ENCODE measurements at places on chromosomes 11 and 22.

DNA sequence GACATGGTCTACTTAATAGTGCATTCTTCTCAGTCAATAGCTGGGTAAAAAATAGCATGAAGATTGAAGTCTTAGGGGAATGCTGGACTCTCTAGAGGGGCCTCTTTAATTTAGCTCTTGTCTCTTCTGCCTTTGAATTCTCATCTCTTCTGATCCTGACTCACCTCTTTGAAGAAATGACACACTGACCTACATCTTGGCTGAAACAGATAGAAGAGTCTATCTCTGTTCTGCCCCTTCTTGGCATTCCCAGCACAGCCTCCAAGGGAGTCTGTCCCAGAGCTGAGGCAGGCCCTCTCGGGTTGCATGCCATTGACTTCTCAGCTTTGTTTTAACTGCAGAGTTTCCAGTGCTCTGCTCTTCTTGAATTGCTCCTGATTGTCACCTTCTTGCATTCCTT is 55.7 kb downstream of the PTPRJ start:
- no peak for DNase-seq

GRCh38 chr11:128579798-128580504 is 7.4 kb downstream of the ETS1 start:
- no peak for DNase-seq

- DNase-seq: no peak
These were observed 360.5 kb upstream of the API5 start for GRCh38 chr11:42951266-42951665.

- no peak for DNase-seq
These were observed 761.9 kb downstream of the DLG2 start for GRCh38 chr11:84865257-84865656.

- DNase-seq: no peak
These were observed 13.8 kb downstream of the TPST2 start for GRCh38 chr22:26576026-26576680.

- no peak for DNase-seq
These were observed 301.8 kb upstream of the SORL1-AS1 start for GRCh38 chr11:121754598-121754997.

- peak; percentile 45 for DNase-seq
These were observed 96.5 kb downstream of the CWC15 start for GRCh38 chr11:94876645-94877442.

DNA sequence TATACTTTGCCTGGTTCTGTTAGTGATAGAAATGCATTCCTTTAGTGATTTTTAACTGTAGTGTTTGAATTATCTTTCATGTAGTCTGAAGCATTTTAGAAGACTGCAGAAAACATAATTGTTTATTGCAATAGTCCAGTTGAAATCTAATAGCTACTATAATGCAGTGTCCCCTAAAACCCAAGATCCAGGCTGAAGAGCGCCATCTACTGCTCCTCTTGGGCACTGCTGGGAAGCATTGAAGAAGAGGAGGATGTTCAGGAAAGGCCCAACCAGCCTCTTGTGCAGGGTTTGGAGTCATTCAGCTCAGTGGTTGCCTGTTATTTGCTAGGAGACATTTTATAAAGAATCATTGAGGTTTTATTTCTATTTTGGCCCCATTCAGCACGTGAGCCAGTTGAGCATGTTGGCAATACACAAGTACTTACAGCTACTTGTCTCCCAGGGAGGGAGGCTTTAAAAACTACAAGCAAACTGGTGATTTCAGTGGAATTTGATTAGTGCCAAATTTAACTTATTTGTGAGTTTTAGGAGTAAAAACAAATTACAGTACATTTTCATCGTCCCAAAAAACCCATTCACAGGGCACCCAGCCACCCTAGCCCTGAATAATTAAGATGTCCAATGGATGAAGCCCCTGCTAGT is 74.9 kb upstream of the HORMAD2 start:
- DNase-seq: peak; percentile 64

- DNase-seq: no peak
These were observed 63.7 kb downstream of the ETS1 start for GRCh38 chr11:128523641-128524040.

DNA sequence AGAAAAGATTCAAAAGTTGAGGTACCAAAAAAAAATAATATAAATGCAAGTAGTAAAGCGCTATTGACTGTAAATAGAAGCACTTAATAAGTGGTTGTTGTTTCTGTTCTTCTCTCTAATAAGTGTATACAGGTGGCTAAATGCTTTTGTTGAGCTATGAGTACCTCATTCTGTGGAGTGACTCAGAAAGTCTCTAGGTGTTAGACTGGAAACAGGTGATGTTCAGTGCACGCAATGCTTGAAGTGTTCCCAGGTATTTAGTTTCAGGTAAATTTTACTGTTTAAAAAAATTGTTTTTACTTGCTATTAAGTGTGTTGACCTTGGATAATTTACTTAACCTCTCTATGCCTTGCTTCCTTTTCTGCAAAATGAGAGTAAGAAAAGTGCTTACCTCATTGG is 24.2 kb downstream of the POU2AF3 start:
- DNase-seq: no peak

DNA sequence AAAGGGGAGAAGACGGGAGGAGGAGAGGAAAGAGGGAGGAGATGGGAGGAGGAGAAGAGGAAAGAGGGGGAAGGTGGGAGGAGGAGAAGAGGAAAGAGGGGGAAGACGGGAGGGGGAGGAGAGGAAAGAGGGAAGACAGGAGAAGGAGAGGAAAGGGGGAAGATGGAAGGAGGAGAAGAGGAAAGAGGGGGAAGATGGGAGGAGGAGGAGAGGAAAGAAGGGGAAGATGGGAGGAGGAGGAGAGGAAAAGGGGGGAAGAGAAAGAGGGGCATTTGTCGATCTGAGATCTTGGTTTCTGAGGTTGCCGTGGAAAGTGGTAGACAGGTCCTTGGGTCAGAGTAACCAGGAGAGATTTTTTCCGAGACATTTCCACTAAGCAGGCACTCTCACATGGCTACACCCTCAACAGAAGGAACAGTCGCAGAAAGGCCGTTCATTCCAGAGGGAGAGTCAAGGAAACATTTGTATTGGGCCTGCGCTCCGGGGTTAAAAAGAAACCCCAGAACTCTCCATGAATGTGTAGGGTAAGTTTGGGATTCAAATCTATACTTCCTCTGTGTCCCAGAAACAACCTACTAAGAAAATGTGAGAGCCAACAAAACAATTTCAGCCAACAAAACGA is 39.8 kb upstream of the CARS1 start:
- no peak for DNase-seq

GRCh38 chr22:32448980-32449379 is 15.3 kb downstream of the BPIFC start:
- no peak for DNase-seq

DNA sequence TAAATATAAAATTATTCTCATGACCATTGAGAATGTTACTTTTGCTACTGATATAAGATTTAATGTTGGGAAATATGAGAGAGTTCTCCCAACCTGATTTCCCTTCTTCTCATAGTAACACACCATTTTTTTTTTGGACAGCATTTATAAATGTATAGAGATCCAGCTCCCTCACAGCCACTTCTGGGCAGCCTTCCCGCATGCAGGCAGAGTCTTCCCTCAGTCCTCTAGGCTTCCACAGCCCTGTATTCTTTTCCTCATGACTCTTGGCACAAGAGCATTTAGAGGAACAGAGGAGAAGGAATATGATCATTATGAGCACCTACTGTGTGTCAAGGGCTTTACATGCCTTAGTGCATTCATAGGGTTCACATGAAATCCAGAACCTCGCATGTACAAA is 9.0 kb downstream of the DTX4 start:
- DNase-seq: no peak

DNA sequence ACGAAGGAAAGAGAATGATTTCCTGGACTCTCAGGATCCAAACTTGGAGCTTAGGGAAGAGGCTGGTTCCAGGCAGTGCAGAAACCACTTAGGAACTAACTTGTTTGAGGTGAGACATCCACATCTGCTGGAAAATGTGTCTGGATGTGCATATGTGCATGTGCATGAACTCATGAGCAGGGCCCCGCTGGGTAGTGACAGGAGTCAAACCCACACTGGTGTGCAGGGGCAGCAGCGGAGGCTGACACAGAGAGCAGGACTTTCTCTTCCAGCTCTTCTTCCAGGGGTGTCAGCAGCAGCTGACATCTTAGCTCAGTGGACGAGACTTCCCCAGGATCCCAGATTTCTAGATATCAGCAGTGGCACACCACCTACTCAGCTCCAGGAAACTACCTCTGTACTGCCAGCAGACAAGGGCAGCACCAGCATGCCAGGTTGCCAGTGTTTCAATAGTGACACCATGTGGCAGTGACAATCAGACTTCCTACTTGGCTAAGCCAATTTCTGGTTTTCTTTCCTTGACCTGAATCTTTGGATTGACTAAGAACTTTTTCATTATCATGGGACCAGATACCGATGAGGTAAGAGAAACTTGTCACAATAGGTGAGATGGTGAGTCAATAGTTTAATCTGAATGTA is 227.5 kb upstream of the ZC3H12C start:
- DNase-seq: no peak

GRCh38 chr11:130578738-130579368 is 130.4 kb downstream of the ADAMTS15 start:
- no peak for DNase-seq

DNA sequence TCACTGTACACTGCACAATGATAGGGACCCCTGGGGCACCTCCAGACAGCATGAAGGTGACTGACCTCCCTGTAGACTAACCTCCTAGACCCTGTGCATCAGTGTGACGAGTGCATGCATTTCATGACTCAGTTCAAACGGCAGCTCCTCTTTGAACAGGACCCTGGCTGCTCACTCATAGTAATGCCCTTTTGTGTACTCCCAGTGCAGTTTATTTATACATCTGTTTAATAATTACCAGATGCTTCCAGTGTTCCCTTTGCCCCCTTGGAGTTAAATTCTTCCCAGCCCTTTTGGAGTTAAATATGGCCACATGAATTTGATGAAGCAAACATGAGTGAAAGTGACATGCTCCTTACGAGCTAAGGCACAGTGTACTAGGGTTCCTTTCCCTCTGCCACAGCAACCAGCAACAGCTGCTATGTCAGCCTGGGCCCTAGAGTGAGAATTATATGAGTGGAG is 72.4 kb downstream of the PANX1 start:
- DNase-seq: no peak

DNA sequence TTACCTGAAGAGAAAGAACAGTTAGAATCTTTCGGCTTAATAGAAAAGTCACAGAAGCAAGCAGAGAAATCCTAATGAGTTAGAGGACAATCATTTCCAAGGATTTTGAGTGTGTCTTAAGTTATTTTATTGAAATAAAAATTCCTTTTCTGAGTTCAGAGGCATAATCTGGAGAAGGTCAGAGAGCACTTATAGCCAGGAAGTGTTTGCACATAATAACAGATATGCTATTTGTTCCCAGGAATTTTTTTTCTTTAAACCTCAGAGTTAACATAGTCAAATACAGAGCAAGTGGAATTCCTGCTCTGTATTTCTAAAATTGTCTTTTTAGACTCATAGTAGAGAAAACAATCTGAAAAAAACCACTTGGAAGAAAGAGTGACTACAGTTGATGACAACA is 74.3 kb downstream of the SNX19 start:
- DNase-seq: no peak

DNA sequence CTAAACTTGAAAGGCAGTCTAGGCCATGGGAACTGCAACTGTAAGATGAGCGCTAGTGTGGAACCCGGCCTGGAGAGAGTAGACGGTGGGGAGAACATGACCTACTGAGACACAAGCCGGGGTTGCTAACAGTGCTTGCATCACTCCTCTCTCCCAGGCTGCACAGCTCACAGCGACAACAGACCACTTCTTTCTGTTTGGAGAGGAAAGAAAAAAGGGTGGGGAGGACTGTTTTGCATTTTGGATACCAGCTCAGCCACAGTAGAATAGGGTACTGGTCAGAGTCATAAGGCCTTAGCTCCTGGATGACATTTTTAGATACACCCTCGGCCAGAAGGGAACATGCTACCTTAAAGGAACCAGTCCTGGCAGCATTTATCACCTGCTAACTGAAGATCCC is 22.2 kb upstream of the OR52M1 start:
- no peak for DNase-seq

DNA sequence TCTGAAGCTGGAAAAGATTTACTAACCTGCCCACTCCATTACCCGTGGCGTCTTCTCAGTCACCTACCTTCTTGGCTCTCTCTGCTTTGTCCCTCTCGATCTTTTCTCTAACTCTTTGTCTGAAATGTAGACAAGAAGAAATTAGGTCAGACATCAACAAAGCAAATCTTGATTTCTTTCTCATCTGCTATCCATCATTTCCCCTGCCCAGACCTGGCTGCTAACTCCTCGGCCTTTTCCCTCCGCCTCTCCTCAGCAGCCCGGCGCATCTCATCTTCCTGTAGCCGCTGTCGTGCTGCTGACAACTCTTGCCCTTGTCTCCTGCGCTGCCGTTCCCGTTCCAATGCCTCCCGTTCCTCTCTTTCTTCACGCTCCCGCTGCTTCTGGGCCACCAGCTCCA is 1.2 kb downstream of the UBXN1 start:
- DNase-seq: no peak

DNA sequence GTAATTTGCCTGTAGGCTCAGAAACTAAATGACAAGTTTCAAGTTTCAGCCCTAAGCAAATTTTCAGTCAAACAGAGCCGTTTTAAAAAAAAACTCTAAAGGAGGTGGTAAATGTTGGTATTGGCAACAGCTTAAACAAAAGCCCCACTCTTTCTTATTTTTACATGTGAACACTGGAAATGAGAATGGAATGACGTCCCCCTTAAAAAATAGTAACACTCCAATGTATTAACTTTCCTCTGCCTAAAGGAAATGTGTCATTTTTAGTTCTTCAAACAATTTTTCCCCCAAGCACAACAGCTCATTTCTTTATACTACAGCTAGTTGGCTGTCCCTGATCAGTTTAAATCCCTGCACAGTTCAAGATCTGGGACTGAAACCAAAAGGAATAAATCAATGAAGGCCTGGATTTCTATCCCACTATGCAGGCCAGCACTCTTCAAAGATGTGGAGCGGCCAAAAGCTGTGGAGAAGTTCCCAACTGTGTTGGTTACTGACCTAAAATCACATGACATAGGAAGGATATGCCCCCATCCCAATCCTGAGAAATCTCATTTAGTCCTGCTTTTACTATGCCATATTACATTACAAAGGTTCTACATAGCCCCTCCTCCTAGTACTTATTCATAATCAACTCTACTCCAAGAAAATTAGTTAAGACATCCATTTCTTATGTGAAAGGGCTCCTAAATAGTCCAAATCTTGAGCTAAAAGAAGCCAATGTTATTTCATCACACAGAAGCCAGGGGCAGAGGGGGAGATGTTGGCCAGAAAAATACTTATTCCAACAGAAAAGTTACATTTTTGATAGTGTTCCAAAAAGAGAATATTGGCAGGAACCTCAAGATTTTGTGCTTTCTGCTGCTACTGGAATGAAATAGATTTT is 95.9 kb downstream of the CADM1 start:
- no peak for DNase-seq

DNA sequence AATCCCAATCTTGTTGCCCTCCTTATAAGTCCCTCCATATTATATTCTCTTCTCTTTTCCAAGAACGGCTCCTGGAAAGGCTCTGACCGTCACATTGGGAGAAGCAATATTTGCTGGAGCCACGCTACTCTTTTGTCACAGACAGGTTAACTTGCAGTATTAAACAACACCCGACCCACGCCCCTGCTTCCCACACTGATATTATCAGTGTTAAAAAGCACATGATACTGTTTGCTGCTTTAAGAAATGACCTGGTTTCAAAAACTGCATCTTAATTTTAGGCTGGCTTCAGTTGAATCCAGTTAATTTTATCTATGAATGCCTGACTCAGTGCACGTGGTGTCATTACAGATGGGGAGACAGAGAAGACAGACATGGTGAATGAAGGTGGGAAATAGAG is 3.1 kb downstream of the FLI1 start:
- DNase-seq: no peak

All from stimulated activated CD4-positive, alpha-beta T cell treated with anti-CD3 and anti-CD28 coated beads, Interleukin-12 subunit alpha, Interleukin-12 subunit beta, amount 100 ng/mL, for 4 hours (primary cell).